ENCODE measurements at places on chromosomes 2 and 18. TPM values are rescaled to one million over a fixed set of nuclear protein-coding genes. Genes with fewer than 3 reads are reported as not detected.

The TDRD15 gene
- not detected for total RNA-seq

The C18orf63 gene
- total RNA-seq = not detected

DNA sequence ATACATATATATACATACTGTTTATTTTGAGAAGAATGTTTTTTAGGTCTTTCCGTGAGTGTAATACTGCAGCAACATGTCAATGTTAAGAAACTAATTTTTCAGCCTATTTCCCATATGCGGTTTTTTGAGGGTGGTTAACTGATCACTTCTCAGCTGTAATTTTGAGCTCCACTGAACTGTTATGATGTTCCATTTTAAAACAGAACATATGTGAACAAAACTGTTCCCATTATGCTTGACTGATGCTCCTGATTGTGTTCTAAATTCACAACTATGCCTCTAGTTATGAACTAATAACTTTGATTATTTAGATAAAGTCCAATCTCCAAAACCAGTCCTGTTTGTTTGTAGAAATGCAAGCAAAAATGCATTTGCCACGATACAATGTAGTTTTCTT lies 511.2 kb upstream of the FSIP2 start:
- no peak for DNase-seq

DNA sequence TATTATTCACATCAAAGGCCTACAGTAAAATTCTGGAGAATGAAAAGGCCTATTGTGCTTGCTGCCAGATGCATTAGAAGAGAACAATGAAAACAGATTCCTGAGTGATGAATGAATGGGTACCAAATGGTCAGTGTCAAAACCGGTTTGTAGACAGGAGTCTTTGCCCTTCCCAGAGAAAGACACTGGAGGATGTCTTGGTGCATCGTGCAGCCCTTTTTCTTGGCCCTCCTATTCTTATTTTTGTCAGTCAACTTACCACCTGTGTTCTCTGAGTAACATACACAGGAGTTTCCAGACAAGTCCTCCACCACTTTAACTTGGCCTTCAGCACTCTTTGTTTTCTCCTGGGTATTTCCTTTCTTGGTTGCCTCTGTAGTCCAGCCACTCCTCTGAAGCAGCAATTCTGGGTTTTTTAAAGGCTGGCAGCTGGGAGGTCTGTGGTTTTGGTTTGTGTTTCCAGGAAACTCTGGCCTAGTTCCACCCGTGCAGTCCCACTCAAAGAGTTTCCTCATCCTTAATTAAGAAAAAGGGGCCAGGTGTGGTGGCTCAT lies 29.4 kb downstream of the PSTPIP2 start:
- no peak for DNase-seq

DNA sequence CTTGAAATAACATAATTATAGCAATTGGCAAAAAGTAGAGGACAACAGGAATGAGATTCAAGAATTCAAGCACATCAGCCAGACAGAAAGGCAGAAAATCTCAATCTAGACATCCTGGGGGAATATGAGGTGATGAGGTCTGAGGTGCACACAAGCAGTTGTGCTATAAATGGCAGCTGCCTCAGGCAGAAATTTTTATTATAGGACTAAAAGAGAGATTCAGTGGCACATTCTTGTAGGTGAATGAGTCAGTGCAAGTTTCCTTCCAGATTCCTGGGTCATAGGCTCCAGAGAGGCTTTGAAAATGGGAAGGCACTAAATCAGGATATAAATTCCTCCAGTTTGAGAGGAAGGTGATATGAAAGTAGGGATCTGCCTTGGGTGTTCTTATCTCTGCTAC lies 127.2 kb upstream of the THSD7B start:
- DNase-seq = no peak

DNA sequence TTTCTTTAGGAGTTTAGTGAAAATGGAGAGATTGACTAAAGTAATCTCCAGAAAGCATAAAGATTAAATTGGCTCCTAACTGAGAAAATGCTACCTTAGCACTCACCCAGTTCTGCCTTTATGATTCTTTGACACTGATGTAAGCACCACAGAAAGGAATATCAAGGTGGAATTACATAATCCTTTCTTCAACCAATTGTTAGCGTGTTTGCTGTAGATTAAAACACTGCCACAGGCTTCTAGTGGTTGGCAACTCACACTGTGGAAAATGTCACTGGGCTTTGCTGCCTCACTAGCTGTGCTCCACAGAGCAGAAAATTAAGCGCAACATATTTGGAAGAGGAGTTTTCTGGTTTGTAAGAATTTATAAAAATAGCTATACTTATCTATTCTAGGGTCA lies 104.1 kb downstream of the DLGAP1 start:
- no peak for DNase-seq

- DNase-seq = no peak
These were observed 12.9 kb upstream of the NABP1 start for GRCh38 chr2:191664823-191665677.

GRCh38 chr2:179562330-179562885 lies 297.8 kb upstream of the SESTD1 start:
- no peak for DNase-seq

The ZNF892 gene
- 4.1 TPM for total RNA-seq

- no peak for DNase-seq
These were observed 88.2 kb upstream of the THUMPD2 start for GRCh38 chr2:39867268-39867667.

- DNase-seq = no peak
These were observed 386.8 kb upstream of the NETO1 start for GRCh38 chr18:73254564-73254963.

- DNase-seq = no peak
These were observed 766.1 kb upstream of the SALL3 start for GRCh38 chr18:78213361-78213994.

DNA sequence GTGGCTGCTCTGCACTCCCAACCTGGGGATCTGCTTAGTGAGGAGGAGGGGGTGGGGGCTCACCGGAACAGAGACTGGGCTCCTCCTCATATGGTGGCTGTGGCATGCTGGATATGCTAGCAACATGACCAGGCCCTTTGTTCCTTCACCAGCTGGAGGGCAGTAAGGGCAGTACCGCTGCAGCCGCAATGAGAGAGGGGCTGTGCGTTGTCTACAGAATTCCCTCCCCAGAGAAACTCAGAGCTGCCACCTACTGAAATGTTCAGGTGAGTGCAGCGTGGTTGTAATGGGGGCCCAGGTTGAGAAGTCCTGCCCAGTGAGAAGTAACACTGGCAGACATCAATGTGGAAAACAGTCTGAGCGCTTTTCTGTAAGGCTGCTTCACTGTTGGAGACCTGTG lies 1211.9 kb upstream of the NXPH2 start:
- DNase-seq = no peak

The MYO1B gene
- 29.8 TPM for total RNA-seq

DNA sequence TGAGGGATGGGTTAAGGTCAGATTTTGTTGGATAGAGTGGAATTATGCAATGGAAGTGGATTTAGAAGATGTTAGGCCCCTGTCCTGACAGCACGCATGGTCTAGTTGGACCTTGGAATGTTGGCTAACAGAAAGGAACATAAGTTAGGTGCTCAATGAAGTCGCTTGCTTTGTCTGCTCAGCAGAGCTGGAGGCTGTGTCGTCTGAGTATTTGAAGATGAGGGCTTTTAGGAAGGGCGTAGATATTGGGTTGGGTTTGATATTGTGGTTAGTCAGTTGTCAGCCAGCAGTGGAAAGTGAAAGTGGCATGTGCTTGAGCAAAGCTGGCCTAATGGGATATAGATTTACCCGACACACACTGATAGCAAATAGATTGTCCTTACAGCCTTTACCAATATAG lies 239.3 kb downstream of the PRKCE start:
- no peak for DNase-seq

- no peak for DNase-seq
These were observed 1920.1 kb upstream of the CELF4 start for GRCh38 chr18:39485696-39486095.

The PLEKHH2 gene
- 22.8 TPM for total RNA-seq

GRCh38 chr2:54073796-54074195 lies 41.6 kb upstream of the ACYP2 start:
- DNase-seq = no peak

DNA sequence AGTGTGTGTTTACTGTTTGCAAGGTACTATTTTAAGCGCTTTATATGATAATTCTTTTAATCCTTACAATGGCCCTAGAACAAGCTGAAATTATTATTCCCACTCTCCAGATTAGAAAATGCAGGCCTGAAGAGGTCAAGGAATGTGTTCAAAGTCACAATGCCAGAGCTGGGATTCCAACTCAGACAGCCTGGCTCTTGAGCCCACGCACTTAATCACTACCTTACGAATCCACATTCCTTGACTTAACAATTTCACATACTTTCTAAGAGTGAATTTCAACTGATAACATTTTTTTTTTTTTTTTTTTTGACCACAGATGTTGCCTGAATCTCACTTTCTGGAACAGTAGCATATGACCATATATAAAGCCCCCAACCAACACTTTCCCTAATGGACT lies 400.3 kb downstream of the NCKAP5 start:
- DNase-seq = no peak

GRCh38 chr2:12484536-12485115 lies 232.1 kb upstream of the TRIB2 start:
- no peak for DNase-seq

- no peak for DNase-seq
These were observed 102.9 kb upstream of the ALPP start for GRCh38 chr2:232275670-232276069.

The TACR1 gene
- total RNA-seq = 2.1 TPM

- DNase-seq = no peak
These were observed 632 bp upstream of the ACVR1 start for GRCh38 chr2:157876786-157877138.

- DNase-seq = no peak
These were observed 231.9 kb upstream of the FN1 start for GRCh38 chr2:215667585-215668377.

The CHRNG gene
- total RNA-seq = not detected

DNA sequence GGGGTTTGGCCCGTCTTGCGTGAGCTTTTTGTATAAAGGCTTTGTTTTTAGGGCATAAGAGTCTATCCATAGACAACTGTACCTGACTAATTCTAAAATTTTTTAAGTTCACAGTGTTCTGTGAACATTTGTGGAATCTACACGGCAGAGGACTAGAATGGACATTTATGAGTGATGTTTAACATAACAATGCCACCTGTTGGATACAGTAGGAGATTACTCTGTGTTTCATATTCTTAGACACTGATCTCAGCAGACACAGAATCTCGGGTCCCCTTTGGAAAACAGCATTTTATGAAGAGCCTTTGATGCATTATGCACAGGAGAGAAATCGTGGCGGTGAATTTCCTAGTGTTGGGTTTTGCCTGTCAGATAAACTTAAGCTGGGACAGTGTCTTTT lies 752.2 kb downstream of the DPP10 start:
- DNase-seq = no peak

DNA sequence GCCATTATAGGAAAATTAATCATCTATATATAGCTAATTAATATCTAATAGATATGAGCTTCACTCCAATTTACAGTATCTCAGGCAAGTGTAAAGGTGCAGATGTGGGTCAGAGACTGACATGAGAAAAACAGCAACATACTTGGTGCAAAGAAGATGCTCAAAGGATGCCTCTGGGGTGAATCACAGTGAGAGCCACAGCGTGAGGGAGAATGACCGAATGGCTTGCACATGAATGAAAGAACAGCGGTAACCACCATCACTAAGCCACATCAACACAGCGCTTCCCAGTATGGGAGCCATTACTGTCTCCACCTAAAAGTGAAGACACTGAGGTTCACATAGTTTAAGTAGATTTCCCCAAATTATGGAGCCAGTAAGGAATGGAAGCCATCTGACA lies 423.4 kb upstream of the ID2 start:
- DNase-seq = no peak

- DNase-seq = no peak
These were observed 1018.4 kb upstream of the ACVR2A start for GRCh38 chr2:146826388-146826787.

The SIGLEC15 gene
- 0.90 TPM for total RNA-seq

DNA sequence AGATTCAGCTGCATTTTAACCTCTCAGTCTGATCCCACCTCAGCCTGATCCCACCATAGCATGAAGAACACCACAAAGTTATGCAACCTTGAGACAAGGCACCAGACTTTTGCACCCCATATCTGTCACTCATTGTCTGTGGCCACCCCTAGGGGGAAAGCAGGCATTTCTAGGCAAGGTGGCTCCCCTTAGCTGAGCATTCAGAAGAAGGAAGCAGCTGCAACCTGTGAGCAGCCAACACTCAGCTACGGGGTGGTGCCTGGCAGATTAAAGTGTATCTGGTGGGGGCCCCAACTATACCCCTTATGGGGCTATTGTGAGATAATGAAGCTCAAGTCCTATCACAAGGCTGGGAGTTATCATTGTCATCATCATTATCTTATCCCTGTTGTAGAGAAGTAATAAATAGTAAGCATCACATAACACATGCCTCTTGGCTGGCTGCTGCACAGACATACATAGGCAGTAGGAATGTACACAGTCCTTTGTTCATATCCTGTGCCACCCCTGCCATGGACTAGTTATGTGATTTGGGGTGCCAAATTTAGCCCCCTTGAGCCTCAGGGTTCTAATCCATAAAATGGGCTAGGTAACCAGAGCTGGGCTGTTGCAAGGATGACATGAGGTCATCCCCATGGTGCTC lies 20.6 kb upstream of the TMEM163 start:
- DNase-seq = no peak

The PKDCC gene
- 137 TPM for total RNA-seq

GRCh38 chr2:119254601-119255080 lies 31.0 kb downstream of the STEAP3 start:
- DNase-seq = no peak

DNA sequence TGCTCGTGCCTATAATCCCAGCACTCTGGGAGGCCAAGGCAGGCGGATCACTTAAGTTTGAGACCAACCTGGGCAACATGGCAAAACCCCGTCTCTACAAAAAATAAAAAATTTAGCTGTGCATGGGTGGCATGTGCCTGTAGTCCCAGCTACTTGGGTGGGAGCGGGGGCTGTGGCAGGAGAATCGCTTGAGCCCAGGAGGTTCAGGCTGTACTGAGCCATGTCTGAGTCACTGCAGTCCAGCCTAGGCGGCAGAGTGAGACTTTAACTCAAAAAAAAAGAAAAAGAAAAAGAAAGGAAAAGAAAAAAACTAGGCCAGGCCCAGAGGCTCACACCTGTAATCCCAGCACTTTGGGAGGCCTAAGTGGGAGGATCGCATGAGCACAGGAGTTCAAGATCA lies 30.8 kb downstream of the TWSG1 start:
- no peak for DNase-seq

- DNase-seq = no peak
These were observed 141.0 kb upstream of the RAB12 start for GRCh38 chr18:8468191-8468590.

GRCh38 chr18:3455907-3456685 lies 6.1 kb downstream of the TGIF1 start:
- no peak for DNase-seq

DNA sequence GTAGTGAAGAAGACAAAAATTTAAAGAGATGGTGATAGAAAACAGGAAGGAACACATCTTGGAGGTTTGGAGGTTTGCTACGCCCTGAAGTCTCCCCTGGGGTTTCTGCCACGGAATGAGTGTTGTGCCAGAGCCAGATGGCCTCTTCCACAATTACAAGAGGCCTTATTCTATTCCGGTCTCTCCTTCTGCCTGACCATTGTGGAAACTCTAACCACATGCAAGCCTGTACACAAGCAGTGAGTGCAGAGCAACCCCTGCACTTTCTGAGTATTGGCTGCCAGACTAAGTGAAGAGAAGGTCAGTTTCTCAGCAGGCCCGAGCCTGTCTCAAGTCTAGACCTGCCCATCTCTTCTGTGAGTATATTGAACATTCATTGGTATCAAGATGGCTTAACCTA lies 22.7 kb upstream of the MYO1B start:
- no peak for DNase-seq

The FBXO15 gene
- total RNA-seq = not detected

GRCh38 chr2:188524519-188525113 lies 232.9 kb downstream of the GULP1 start:
- DNase-seq = no peak

The RNF103 gene
- total RNA-seq = 37.0 TPM
